ENCODE measurements at places on chromosomes 3 and 15.

- no peak for DNase-seq
These were observed 71.0 kb downstream of the SLMAP start for GRCh38 chr3:57826952-57827723.

DNA sequence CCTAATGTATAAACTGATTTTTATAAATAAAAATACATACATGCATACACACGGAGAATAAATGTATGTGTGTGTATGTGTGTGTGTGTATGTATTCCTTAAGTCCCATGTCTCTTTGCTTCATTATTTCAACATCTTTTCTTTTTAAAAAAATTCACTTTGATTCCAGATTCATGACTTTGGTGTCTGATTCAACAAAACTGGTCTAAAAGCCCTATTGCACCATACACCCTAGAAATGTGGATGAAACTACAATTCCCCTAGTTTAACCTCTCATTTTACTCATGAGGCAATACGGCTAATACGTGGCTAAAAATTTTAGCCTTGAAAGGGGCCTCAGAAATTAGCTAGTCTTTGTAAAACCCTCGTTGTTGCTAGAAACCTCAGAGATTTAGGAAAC is 228.1 kb downstream of the ADAMTS9 start:
- DNase-seq: no peak

DNA sequence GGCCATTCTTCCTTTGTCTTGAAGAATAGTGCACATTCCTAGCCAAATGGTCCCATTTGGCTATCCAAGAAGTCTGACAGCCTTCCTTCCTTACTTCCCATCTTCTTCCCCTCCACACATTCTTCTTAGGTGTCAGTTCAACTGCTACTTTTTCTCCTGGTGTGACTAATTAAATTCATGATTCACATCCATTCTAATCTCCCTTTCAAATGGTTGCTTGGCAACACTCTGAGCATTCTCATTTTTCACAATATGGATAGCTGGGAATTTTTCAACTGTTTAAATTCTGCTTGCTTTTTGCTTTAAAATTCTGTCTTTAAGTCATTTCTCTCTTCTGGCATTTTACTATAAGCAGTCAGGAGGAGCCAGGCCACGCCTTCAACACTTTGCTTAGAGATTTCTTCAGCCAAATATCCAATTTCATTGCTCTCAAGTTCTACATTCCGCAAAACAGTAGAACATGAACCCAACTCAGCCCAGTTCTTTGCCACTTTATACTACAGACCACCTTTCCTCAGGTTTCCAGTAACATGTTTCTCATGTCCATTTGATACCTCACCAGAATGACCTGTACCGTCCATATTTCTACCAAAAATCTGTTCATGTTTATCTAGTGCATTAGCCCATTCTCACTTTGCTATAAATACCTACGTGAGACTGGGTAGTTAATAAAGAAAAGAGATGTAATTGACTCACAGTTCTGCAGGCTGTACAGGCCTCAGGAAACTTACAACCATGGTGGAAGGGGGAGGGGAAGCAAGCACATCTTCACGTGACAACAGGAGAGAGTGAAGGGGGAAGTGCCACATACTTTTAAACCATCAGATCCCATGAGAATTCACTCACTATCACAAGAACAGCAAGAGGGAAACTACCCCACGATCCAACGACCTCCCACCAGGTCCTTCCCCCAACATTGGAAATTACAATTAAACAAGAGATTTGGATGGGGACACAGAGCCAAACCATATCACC is 31.9 kb upstream of the MCF2L2 start:
- no peak for DNase-seq

DNA sequence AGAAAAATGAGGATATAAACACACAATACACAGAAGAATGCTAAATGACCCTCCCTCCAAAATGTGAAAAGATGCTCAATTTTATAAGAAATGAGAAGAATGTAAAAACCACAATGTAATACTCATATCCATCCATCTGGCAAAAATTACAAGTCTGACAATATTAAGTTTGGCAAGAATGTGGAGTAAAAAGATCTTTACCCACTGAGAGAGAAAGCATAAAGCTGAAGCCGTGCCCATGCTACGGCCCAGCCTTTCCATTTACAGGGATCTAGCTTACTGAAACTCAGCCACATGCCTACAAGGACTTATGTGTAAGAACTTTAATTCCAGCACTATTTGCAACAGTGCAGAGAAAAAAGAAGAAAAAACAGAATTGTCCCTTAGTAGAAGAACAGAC is 42.9 kb downstream of the ATP13A3 start:
- no peak for DNase-seq

Data from NCI-H524 (cell line).